H1 (cell line): ENCODE measurements at places on chromosomes 5 and 9.

DNA sequence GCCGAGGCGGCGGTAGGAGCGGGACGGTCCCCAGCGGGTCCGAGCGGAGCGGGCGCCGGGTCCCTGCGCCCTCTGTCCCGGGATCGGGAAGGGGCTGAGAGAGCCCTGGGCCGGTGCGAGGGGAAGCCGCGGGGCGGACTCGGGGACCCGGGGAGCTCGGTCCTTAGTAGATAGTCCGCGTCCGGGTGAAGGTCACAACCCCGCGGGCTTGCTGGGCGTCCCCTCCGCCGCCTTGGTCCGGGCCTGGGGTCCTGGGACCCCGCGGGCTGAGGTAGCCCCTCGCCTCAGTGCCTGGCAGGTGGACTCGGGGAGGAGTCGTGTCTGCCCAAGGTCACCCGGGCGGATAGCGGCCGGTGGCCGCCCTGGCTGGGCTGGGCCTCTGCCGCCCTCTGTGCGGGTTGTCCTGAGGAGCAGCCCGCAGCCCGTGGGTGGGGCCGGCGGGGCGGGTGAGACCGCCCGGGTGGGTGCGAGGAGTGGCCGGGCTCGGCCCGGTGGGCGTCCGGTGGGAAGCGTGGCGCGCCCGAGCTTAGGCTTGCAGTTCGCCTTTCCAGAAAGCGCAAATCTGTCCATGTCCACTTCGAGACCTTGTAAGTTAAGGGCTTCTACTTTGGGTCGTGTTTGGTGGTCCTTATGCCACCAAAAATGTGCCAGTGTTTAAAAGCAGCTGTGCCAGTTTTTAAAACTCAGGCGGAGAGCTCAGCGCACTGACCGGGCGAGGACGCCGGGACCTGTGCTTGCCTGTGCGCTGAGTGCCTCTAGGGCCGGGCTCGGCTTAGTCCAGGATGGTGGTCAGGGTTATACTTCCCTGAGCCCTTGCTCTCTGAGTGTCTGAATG lies 554 bp downstream of the SDHA start:
- DNase-seq: no peak

- no peak for DNase-seq
These were observed at the start of gene HSPB3 for GRCh38 chr5:54455413-54456157. HSPB3 (plus strand) TSS chr5:54455699; CDS start chr5:54455790, 91 bp downstream.

DNA sequence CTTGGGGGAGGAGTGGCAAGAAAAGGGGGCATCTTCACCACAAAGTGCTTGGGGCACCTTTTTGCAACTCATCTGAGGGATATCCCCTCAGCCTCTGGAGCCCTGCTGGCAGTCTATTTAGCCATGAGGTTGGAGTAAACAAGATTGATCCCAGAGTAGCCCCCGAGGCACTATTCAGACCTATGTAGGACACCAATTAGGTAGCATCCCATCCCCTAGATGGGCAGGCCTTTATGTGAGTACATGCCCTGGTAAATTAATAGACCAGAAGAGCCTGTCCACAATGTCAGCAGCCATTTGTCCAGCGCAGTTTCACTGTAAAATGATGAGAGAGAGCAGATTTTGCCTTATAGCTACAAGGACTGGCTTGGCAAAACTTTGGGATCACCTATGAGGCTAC lies 221.4 kb downstream of the DRD1 start:
- DNase-seq: no peak

- DNase-seq: no peak
These were observed 525.1 kb downstream of the TAF11L14 start for GRCh38 chr5:18159331-18159730.

- DNase-seq: no peak
These were observed 1.3 kb downstream of the SEC16A start for GRCh38 chr9:136481558-136481957.

- no peak for DNase-seq
These were observed 36.5 kb upstream of the HSPA9 start for GRCh38 chr5:138611678-138612218.

DNA sequence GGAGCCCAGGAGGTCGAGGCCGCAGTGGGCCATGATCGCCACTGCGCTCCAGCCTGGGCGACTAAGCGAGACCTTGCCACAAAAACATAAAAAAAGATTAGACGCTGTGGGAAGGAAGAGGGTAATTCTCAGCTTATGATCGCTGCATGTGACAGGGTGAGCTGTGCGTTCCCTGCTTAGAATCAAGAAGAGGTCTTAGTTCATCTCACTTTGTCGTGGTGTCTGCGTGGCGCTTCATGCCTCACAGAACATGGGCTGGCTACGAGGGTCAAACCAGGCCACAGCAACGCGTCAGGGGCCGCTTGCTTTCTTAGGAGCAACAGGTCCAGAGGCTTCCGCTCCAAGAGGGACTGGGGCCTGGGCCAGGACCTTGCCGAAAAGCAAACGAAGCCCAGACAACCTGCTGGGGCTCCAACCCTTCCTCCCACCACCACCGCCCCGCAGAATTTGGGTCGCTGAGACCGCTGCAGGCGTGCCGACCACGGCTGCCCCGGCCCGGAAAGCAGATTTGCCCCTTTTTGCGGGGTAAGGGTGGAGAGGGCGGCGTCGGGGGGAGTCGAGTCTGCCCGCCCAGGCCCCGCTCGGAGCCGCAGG lies 10.0 kb upstream of the GRIN1 start:
- DNase-seq: no peak

DNA sequence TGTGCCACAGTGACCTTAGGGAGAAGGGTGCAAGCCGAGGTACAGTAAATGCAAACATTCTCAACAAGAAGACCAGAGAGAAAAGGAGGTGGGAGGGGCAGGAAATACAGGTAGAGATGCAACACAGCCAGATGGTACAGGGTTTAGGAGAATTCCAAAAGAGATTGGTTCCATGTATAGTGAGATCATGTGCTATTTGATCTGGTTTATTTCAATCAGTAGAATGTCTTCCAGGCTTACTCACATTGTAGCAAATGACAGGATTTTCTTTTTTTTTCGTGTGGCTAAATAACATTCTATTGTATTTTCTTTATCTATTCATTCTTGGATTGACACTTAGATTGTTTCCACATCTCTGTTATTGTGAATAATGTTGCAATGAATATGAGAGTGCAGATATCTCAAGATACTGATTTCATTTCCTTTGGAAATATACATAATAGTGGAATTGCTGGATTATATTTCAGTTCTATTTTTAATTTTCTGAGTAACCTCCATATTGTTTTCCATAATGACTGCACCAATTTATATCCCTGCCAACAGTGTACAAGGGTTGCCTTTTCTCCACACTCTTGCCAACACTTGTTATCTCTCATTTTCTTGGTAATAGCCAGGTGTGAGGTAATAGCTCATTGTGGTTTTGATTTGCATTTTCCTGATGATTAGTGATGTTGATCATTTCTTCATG lies 107.8 kb upstream of the GAS1 start:
- no peak for DNase-seq

DNA sequence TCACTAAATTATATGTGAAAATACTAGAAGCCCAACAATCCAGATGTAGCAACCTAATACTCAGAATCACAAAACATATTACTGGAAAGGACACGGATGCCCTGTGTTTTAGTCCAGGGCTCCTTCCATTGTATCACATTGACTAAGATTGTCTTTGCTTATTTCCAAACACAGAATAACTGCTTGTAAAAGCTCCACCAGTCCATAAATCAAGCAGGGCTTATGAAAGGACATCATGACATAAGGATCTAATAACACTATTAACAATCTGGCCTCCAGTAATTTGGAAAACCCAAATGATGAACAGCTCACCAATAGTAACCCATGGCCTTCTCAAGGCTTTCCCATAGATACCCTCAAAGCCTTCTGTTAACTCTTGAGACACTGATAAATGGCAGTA lies 39.8 kb downstream of the WDR41 start:
- DNase-seq: no peak

DNA sequence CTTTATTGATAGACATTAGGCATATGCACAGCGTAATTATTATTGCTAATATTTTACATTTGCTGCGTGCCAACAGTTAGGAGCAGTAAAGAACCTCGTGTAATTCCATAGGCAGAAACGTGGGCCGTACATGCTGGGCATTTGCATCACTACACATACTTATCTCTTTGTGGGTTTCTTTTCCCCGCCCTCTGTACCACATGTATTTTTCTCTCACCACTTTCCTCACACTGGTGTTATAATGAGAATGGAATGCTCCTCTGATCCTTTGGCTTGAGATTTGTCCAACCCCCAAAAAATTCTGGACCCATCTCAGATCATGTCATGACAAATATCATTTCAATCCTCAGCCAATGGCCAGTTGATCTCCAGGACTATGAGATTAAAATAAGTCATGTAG lies 1952.6 kb upstream of the WWC1 start:
- no peak for DNase-seq

GRCh38 chr9:130331573-130331972 lies 66.0 kb downstream of the HMCN2 start:
- DNase-seq: no peak

GRCh38 chr5:90480699-90481098 lies 6.0 kb downstream of the POLR3G start:
- DNase-seq: no peak

GRCh38 chr9:134460206-134460605 lies 134.0 kb downstream of the RXRA start:
- DNase-seq: no peak

DNA sequence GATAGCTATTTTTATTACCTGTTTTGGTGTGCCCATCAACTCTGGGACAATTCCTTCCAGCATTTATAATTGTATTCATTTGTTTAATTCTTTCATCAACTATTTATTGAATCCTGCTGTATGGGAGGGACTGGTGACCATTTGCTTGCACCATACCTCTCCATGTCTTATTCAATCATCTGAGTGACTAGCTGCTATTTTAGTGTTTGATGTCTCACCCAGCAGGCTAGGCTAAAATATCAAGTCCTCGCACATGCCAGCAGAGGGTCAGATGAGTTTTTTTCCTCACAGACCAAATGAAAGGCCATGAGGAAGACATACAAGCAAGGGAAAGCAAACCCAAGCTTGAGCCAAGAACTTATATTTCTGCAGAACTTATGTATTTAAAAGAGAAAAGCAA lies 63.9 kb downstream of the CETN3 start:
- no peak for DNase-seq

DNA sequence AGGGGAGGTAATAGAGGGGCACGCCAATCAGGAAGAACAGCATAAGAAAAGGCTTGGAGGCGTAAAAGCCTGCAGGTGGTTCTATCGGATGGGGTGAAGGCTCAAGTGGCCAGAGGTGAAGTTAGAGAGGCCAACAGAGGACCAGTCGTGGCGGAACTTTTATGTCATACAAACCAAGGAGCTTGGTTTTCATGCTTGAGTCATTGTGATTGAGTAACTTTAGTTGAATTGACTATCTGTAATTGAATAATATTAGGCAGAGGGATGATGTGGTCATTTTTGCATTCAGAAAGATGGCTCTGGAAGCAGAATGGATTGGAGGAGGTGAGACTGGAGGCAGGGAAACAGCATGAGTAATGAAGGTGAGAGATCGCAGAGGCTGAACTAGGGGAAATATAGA lies 7.2 kb upstream of the SPINK4 start:
- no peak for DNase-seq

DNA sequence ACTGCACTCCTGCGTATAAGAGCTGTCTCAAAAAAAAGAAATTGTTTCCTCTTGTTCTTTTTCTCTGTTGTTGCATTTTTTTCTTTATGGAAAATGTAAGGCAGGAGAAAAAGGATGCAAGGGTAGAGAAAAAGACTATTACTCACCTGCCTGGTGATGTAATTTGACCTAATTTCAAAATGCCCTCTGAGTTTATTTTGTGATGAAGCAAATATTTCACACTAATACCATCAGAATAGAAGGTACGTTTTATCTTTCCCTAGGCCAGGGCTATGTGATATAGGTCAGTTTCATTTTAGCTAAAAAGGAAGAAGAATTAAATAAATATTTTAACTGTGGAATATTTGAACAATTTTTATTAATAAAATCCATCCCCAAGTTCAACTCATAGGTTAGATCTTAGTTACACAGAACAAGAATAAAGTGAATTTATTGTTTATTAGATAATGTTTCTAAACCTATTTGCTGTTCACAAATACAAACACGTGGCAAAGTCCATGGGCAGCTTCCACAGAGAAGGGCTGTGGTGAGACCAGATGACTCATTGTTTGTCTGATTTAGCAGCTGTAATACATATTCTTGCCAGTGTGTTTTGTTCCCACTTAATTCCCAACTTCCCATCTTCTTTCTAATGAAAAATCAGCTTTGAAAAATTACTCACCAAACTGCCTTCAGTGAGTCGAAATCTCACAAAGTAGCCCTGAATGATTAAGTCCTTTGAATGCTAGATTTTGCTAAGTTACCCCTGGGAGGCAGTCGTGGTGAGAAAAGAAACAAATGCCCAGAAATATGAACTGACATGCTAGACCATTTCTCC lies 52.8 kb upstream of the CCDC112 start:
- no peak for DNase-seq

DNA sequence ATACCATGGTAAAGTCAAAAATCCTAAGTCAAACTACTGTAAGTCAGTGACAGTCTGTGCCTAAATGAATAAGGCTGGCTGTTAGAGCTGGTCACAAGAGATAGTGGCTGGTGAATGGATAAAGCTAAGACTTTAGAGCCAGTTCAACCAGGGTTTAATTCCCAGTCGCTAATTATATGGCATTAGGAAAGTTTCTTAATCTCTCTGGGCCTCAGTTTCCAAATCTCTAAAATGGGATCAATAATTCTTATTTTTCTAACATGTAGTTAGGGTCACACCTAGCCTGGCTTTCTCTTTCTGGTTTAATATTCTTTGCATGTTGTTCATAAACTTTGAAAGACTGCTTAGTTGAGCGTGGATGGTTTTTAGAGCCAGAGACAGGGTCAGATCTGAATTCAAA lies 64.8 kb downstream of the SMIM15 start:
- no peak for DNase-seq

DNA sequence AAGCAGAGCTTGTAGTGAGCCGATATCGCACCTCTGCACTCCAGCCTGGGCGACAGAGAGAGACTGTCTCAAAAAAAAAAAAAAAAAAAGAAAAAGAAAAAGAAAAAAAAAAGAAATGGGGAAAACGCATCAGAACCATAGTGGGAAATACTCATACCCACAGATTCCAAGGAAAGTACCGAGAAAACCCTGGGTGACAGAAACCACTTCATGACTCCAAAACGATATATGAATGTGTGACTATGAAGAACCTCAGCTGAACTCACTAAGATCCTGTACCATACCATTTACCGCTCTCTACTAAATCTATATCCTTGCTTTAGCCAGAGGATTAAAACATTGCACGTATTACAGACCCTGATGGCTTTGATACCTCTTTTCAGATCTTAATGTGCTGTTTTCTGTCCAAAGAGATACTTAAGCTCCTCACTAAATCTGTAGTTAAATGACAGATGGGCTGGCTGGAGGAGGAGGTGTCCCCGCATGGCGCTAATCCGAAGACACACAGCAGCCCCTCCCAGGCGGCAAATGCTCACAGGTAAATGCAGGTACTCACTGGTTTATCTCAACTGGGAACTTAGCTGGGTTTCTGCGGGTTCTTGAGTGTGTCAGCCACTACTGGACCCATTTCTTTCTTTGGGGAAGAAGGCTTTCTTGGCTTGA lies 2.8 kb downstream of the LPCAT1 start:
- no peak for DNase-seq

DNA sequence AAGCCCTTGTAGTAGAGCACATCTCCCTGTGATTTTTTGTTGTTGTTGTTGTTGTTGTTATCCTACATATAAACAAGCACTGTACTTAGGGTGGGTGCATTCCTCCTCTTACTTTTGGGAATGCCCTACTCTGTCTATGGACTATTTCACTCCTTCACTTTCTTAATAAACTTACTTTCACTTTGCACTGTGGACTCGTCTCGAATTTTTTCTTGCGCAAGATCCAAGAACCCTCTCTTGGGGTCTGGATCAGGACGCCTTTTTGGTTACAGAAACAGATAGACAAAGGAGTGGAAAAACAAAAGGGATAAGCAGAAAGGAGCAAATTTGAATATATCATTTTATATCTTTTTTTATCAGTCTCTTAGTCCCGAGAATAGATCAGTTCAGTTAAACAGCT lies 14.4 kb upstream of the PAIP1 start:
- DNase-seq: no peak
